NAMALWA (cell line): ENCODE measurements at places on chromosomes 7 and 10.
A peak's percentile ranks its signal among the peaks of the same experiment; 100 is the strongest.

DNA sequence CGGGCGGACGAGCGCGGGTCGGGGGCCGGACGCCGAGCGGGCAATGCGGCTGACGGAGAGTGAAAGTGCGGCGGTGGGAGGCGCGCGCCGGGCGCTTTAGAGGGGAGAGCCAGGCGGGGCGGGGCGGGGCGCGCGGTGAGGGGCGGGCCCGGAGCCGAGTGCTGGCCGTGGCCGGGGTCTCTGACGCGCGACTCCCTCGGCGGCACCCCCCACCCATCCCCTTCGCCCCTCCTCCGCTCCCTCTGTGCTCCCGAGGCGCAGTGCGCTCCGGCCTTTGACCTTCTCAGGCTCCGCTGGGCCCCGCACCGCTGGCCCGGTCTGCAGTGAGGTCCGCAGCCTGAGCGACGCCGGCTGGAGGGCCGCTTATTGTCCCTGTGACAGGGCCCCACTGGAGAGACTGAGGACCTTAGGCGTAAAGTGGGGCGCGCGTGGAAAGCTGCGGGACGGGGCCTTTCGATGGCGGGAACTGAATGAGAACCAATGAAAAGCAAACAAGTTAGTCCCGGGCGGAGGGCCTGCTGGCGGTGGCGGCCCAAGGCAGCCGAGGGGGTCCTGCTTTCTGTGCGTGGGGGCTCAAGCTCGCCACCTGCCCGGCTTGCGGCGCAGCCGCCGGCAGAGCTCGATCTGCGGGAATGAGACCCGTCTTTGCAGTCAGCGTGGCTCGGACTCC, at the start of gene CXCL12:
CXCL12 (minus strand) TSS at position 72 of the 670 bp plus-strand sequence. CDS start 92 bp downstream, outside the sequence.
- no peak for DNase-seq

GRCh38 chr10:33244354-33244967, 90.0 kb downstream of the NRP1 start:
- DNase-seq = no peak

- peak; percentile 88 for DNase-seq
Observed at GRCh38 chr10:4333459-4333894, 492.5 kb upstream of the AKR1E2 start.

DNA sequence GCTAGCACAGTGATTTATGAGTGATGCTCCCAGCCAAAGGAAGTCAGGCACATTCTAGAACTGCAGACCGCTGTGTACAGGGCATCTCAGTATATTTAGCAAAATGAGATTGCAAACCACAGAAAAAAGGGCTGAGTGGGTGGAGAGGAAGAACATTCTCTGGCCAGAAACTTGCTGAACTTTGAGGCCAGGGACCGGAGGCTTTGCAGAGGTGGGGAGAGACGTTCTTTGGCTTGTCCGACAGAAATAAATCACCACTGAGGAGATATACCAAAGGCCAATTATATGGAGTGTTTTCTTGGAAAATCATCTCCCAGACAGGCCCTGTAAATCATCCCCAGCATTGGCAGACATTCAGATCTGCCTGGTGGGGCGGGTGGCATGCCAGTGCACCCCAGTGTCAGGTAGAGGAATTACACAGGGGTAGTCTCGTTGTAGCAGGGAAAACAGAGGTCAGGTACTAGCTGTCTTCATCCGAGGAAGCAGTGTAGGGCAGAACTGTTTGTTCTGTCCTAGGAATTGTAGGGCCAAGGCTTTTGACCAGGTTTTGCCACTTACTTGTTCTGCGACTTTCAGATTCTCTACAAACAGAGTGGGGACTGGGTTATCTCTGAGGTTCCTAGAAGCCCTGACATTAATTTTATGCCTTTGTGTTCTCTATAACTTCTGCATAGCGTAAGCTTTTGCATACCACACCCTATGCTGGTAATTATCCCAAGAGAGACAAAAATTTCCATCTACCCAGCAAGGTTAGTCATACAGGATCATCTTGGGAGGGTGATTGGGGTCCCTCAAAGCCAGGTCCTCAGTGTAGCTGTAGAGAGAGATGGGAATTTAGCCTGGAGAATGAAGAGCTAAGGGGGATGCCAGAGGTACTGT, 655.6 kb downstream of the LRMDA start:
- DNase-seq = peak; percentile 7

DNA sequence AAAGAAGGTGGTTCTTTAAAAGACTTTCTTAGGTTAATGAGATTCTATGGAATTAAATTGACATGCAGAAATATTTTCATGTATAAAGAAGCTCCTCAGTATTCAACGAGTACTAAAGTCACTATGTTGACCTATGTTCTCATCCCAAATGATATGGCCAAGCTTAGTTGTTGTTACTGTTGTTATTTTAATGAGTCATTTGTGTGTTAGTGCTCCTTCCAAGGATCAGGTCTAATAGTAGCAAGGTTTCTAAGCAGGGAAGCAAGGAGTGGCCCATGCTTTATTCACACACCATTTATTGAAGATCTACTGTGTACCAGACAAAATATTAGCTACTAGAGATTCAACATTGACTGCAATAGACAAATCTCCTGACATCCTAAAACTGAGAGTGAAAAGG, 41.9 kb downstream of the LRRN3 start:
- no peak for DNase-seq

DNA sequence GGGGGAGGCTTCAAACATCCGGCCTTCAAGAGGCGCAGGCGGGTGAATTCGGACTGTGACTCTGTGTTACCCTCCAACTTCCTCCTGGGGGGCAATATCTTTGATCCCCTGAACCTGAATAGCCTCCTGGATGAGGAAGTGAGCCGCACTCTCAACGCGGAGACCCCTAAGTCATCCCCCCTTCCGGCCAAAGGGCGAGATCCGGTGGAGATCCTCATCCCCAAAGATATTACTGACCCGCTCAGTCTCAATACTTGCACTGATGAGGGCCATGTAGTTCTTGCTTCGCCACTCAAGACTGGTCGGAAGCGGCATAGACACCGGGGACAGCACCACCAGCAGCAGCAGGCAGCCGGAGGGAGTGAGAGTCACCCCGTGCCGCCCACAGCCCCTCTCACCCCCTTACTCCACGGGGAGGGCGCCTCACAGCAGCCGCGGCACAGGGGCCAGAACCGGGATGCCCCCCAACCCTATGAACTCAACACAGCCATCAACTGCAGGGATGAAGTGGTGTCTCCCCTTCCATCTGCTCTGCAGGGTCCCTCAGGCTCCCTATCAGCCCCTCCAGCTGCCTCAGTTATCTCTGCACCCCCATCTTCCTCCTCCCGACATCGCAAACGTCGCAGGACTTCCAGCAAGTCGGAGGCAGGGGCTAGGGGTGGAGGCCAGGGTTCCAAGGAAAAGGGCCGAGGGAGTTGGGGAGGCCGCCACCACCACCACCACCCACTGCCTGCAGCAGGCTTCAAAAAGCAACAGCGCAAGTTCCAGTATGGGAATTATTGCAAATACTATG, 1.1 kb downstream of the MEPCE start:
- no peak for DNase-seq

GRCh38 chr10:63346015-63346441, 119.7 kb downstream of the JMJD1C start:
- no peak for DNase-seq

DNA sequence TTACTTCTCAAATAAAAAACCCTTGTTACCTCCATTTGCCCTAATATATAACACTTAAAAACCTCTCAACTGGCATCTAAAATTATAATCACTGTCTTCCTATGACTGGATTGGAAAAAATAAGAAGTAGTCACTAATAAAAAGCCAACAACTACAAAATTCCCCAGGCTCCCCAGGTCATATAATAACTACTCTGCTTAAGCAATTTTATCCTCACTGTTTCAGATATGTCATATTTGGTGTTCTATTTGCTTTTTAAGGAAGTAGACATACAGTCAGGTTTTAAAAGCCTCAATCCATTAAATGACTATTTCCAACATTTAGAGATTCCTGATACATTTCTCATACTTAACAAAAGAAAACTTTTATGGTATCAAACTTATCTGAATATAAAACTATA, 2.4 kb downstream of the H2AZ2 start:
- DNase-seq = no peak

- no peak for DNase-seq
Observed at GRCh38 chr7:125605241-125605640, 675.6 kb upstream of the POT1 start.

- DNase-seq = no peak
Observed at GRCh38 chr7:151597541-151598444, 78.1 kb upstream of the RHEB start.

DNA sequence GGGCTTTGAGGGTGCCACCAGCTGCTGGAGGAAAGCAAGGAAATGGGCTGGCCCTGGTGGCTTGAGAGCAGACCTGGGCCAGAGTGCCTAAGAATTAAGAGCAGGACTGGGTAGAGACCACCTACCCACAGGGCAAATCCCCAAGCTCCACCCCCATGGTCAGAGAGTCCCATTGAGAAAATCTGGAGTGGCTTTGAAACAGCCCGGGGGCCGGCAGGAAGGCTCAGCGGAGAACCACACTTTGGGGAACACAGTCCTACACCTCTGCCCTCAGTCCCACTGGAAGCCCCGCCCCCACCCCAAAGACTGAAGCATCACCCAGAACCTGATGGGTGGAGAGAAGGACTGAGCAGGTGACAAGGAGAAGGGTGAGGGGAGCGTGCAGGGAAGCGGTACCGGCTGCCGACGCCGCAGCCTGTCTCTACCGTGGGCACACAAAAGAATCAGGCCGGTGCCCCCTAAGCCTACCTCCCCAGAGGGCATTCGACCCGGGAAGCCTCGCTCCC, 3.6 kb downstream of the SMARCD3 start:
- peak; percentile 42 for DNase-seq

- no peak for DNase-seq
Observed at GRCh38 chr10:11156480-11156879, 138.8 kb downstream of the CELF2 start.

- DNase-seq = peak; percentile 22
Observed at GRCh38 chr7:99090771-99091542, 53.0 kb downstream of the SMURF1 start.

- no peak for DNase-seq
Observed at GRCh38 chr7:157425761-157426160, 89.0 kb downstream of the DNAJB6 start.

DNA sequence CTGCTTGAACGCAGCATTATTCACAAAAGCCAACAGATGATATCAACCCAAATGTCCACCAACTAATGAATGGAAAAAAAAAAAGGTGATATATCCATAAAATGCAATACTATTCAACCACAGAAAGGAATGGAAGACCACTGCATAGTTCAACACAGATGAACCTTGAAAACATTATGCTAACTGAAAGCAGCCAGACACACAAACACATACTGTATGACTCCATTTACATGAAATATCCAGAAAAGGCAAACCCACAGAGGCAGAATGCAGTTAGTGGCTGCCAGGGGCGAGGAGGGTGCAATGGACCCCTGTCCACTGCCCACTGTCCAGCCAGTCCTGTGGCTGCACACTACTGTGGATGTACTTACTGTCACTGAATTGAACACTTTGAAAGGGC, 36.6 kb downstream of the KIAA1549 start:
- no peak for DNase-seq

DNA sequence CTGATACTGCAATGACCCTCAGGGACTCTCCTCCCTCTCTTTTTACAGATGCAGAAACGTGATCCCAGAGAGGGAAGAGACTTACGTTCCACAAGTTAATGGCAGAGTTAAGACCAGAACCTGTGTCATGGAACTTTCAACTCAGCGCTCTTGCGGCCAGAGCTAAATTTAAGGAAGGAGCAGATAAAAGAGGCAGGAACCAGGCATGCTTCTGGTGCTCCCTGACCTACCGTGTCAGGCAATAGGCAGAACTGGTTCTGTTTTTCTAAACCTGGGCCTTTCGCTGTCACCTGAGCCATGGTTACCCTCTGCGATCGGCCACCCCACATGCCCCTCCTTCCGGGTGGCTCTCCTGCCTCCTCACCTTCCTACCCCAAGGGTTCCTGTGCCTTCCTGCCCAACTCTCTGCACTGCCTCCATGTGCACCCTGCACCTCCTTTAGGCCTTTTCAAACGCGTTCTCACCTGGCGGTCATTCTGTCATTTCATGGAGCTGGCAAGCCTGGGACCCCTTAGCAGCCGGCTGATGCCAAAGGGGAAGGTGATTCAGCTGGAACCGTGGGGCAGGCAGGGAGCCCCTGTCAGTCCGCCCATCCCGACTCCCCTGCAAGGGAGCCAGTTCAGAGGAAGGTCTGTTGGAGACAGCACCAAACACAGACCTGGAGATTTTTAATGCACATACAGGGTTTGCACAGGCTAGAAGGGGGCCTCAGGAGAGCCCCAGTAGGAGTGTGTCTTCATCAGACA, 7.7 kb upstream of the GBX1 start:
- no peak for DNase-seq

GRCh38 chr10:5047912-5048628, 44.4 kb upstream of the AKR1C2 start:
- no peak for DNase-seq

GRCh38 chr10:86569335-86569734, 47.7 kb upstream of the WAPL start:
- DNase-seq = no peak

GRCh38 chr10:34504534-34504933, 310.6 kb downstream of the PARD3 start:
- DNase-seq = no peak

- peak; percentile 91 for DNase-seq
Observed at GRCh38 chr7:8176370-8177081, 85.4 kb downstream of the ICA1 start.

GRCh38 chr7:1754345-1754908, 84.3 kb downstream of the ELFN1 start:
- peak; percentile 57 for DNase-seq

DNA sequence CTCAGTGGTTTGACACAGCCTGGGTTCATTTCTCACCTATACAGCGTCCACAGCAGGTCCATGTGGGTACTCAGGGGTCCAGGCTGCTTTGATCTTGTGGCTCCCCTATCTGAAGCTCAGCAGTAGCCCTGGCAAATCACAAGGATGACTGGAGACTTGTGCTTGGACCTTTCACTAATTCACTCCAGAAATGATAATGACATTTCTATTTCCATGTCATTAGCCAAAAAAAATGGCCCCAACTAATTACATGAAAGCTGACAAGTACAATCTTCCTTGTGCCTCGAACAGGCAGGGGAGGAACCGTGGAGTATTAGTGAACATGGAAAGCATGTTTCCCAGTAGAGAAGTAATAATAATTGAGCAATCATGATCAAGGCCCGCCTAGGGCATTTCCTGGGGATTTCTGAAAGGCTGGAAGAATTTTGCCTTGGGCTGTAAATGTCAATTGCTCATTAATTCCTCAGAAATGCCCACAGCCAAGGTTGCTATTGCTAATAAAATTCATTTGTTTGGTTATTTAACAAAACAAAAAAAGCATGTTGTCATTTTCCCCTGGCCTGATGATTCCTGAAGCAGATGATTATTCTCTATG, 586.1 kb downstream of the SDK1 start:
- DNase-seq = no peak

- no peak for DNase-seq
Observed at GRCh38 chr7:65953890-65954450, 28.0 kb downstream of the GUSB start.

- DNase-seq = no peak
Observed at GRCh38 chr10:74039561-74040145, 41.7 kb downstream of the VCL start.

- DNase-seq = no peak
Observed at GRCh38 chr7:83850941-83851340, 202.0 kb upstream of the SEMA3E start.
